ENCODE measurements at places on chromosomes 5 and 9. TPM values are rescaled to one million over a fixed set of nuclear protein-coding genes. Genes with fewer than 3 reads are reported as not detected.

ZSWIM6 gene
- total RNA-seq = 3.1 TPM

FOXI1 gene
- not detected for total RNA-seq

OSMR gene
- total RNA-seq = 57.2 TPM

C9orf153 gene
- total RNA-seq = 0.45 TPM

MRRF gene
- 40.0 TPM for total RNA-seq

CTXN3 gene
- total RNA-seq = not detected

CCNO gene
- 0.18 TPM for total RNA-seq

NSD1 gene
- 136 TPM for total RNA-seq

KIF4B gene
- not detected for total RNA-seq

EEIG1 gene
- 32.4 TPM for total RNA-seq

TMEM171 gene
- total RNA-seq = 0.90 TPM

FREM1 gene
- 0.49 TPM for total RNA-seq

RXRA gene
- total RNA-seq = 26.8 TPM

All from fibroblast of the aortic adventitia (primary cell).